Liver (tissue), 10 donors: ENCODE measurements at places on chromosomes 1 and 21.

DNA sequence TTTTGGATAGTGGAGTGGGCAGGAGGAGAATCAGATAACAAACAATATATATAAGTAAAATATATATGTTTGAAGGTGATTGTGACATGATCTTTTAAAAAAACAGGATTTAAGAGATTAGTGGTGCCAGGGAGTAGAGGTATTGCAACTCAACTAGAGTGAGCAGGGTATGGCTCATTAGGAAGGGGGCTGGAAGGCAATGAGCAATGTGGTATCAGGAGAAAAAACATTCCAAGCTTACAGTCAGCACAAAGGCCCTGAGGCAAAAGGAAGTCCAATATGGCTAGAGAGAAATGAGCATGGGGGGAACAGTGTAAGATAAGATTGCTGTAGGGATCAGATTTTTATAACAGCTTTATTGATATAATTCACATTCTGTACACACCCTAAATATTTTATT is 5.3 kb upstream of the GADD45A start:
- no peak for DNase-seq

DNA sequence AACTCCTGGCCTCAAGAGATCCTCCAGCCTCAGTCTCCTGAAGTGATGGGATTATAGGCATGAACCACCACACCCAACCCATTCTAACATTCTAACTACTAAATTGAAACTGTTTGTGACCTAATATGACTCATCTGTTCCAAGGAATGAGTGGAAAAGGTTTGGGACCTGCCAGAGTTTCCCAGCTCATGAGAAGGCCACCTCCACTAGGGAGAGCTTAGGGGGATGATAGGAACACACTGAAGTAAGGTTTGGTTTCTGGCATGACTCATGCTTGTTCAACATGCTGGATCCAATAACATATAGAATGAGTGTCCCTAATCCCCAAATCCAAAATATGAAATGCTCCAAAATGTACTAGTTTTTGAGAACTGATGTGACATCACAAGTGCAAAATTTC is 18.9 kb upstream of the SCAF4 start:
- DNase-seq = no peak

GRCh38 chr1:172215006-172215405 is 205.5 kb upstream of the C1orf105 start:
- no peak for DNase-seq

DNA sequence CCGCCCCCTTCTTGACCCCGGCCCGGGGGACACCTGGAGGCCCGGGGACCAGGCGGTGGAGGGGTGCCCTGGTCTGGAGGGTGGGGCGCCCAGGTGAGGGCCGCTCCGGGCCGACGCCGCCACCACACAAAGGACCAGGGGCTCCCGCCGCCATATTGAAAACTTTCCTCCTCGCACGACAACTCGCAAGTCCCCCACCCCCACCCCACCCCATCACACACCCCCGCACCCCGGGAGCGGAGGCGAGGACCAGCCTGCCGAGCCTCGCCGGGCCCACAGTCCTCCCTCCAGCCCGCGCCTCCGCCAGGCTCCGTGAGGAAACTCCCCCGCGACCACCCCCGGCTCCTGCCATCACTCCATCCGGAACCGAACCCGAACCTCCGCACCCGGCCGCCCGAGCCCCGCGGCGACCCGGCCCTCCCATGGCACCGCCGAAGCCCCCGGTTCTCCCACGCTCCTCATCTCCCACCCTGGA is 733 bp downstream of the KDM5B start:
- DNase-seq = peak; percentile 51

DNA sequence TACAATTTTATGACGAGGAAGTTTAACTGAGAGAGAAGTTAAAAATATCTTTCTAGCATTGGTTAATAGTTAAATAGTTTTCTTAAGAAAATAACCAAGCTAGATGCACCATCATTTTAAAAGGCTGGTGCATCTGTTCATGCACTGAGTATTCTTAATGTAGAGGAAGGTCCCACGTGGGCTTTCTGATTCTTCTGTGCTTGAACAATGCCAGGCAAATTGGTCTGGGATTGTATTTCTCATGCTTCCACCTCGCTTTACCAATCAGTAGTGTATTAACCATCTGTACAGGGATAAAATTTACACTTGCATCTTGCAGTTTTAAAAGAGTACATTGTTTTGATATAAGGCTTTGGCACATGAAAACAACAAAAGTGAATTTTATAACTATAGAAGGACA is 47.4 kb upstream of the MTF2 start:
- DNase-seq = no peak

DNA sequence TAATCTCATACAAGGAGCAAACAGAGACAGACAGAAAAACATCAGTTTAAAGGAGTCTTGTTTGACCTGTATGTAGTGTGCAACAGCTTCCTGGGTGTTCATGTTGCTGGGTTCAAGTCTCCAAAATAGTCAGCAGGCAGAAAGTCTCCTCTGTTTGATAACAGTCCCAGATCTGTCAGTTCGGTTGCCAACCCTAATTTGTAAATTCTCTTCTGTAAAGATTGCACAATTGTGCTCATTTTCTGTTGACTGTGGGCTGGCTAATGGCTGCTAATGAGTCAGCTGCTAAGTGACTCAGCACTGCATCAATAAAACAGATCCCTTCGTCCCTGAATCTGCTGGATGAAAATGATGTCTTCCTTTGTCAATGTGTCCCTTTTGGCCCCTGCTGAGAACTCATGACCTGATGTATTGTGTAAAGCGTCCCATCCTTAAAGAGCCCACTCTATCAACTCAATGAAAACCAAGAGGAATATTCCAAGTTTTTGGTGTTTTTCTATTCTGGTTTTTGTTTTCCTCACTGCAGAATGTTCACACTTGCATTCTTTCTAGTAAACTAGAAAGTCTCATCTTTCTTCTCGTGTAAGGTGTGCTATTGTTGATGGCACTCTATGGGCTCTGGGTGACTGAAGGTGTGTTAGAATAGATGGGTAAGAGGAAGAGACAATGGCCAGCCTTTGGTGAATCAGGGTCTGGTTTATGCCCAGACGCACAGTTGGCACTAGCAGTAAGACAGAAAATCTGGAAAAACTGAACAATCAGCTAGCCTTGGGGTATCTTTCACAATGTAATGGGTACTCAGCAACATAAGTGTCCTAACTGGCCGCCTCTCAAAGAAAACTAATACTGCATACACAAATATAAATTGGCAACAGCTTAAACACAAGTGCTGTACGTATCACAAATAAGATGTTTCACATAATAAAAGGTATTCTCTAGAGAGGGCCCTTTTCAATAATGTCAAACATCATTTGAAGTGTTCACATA is 75.1 kb upstream of the SIPA1L2 start:
- DNase-seq = no peak

GRCh38 chr1:45385302-45385701 is 45.1 kb upstream of the MUTYH start:
- no peak for DNase-seq

GRCh38 chr1:217333939-217334338 is 297.0 kb downstream of the GPATCH2 start:
- no peak for DNase-seq

- no peak for DNase-seq
These were observed 5.8 kb downstream of the BCL9 start for GRCh38 chr1:147547065-147547464.

- peak; percentile 63 for DNase-seq
These were observed 6.2 kb downstream of the FAM131C start for GRCh38 chr1:16067127-16067768.

DNA sequence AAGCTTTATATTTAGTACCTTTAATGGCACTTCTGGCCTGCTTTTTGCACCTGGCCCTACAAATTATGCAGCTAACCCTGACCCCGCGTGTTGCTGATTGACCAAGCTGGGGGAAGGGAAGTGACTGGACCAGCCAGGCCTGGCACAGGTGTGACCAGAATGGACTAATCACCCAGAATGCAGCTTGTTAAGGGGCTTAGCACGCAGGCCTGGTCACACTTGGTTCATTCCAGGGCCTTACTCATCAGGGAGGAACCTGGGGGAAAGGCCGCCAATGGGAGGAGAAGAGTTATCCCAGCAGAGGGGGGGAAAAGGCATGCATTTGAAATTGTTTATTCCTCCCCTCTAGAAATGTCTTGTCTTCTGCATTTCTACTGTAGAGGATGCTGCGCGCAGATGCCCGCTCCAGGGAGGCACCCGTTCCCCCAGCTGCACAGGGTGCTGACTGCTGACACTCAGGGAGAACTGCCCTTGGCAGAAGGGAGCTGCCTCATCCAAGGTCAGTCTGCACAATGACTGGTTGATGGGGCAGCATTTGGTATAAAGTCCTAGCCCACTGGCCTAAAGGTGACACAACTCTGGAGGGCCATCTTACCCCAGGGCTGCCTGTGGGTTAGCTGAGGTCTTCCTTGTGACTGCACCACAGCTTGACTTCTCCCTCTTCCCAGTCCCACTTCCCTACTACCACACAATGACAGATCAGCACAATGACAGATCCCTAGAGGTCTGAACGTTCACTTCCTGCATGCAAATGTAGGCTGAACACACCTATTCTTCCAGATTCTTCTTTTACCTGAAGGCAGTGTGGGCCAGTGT is 29.0 kb downstream of the DHCR24 start:
- no peak for DNase-seq

DNA sequence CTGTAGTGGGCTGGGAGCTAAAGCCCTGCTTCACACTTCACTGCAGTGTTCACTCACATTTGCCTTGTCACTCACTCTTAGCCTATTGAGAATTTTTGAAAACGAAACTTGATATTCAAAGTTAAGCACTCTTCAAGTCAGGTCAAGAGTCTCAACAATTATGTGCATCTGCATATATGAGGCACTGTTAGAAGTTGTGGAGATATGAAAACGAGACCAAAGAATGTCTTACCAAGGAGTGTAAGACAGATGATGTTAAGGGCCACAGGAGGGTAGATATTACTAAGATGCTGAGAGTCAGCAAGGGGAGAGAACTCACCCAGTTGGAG is 64.7 kb upstream of the GJA8 start:
- DNase-seq = no peak

- DNase-seq = no peak
These were observed 3.1 kb downstream of the LAMB3 start for GRCh38 chr1:209648931-209649776.
